ENCODE measurements at places on chromosomes 1 and 21. TPM values are rescaled to one million over a fixed set of nuclear protein-coding genes. Genes with fewer than 3 reads are reported as not detected.
A peak's percentile ranks its signal among the peaks of the same experiment; 100 is the strongest.

DNA sequence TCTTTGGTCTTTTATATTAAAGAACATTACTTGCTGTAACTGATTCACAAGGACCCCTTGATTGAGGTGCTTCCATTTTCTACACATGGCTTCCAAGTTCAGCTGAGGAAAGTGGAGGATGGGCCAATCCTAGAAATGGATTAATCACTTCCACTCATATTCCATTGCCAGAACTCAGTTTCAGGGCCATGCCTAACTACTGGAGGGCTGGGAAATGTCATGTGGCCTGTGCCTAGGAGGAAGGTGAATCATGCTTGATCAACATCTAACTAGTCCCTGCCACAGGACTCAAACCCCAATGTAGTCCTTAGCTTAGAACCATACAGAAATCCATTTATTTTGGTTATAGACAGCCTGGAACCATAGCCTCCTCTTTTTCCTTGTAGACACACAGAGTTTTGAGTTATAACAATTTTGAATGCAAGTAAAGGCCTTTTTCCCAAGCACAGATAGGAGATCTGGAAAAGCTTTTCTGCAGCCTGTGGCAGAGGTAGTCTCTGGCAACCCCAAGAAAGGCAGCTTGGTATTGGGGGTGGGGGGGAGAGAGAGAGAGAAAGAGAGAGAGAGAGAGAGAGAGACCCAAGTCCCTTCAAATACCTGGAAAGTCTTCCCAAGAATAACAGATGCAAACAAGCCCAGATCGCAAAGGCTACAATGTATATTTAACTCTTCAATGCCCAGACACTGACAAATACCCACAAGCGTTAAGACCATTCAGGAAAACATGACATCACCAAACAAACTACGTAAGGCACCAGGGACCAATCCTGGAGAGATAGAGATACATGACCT lies 12.5 kb downstream of the MAST2 start:
- DNase-seq: no peak

DNA sequence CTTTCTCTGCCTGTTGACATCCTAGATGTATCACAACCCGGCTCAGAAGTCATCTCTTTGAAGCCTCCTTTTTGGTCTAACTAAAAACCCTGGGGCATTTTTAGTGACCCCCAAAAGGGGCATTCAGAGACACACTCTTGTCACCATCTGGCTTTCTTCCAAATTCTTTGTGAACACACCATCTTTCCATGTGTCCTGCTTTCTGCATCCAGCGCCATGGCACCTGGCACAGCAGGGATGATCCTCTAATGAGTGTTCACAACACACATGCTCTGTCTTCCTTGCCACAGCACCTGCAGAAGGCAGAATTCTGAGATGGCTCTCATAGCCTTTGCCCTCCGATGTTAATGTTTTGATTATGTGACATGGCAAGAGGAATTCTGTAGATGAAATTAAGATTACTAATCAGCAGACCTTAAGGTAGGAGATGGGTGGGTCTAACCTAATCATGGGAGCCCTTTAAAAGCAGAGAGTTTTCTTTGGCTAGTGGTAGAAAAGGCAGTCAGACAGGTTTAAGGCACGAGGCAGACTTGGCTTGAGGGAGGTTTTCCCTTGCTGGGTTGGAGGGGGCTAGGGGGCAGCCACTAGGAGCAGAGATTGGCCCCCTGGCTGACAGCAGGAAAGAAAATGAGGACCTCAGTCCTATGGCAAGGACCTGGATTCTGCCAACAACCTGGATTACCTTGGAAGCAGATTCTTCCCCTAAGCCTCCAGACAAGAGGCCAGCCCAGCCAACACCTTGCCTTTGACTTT lies 4.9 kb upstream of the TMEM61 start:
- DNase-seq: no peak

GRCh38 chr1:22503721-22504410 lies 52.2 kb downstream of the ZBTB40 start:
- DNase-seq: no peak

DNA sequence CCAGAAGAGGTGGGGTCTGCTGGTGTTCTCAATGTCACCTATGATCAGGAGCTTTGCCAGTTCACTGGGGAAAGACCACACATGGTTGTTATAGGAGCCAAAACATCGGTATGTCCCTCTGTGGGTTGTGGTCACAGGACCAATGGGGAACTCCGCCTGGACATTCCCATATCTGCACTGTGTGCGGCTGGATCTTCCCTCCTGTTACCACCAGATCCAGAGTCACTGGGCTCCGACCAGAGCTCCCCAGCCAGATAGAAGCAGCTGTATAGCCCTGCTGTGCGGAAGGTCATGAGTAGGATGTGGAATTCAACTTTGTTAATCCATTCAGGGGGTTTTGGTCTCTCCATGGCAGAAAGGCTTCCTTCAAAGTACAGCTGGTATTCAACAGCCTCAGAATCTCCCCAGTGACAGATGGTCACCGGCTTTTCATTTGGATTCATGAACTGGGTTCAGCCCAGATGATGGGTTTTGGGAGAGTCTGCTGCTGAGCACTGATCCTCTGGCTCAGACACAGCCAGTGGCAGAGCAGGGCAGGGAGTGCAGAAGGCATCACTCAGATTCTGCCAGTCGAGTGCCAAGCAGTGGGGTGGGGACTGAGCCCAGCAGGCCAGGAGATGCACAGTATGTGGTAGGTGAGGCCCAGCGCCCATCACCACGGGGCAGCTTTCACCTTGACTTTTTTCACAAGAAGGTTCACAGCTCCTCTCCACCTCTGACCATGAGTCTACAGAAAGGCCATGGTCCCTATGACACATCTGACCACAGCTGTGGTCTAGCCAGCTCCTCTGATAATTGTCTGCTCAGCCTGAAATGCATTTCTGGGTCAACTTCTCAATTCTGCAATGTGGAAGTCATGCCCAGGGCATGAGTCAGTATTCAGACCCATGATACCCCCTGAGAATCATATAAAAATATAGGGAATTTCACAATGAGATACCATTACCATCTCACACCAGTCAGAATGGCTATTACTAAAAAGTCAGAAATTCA lies 2.9 kb upstream of the SHCBP1L start:
- peak; percentile 13 for DNase-seq

- DNase-seq: no peak
Measured at GRCh38 chr1:202282025-202282371, 59.7 kb downstream of the UBE2T start.

DNA sequence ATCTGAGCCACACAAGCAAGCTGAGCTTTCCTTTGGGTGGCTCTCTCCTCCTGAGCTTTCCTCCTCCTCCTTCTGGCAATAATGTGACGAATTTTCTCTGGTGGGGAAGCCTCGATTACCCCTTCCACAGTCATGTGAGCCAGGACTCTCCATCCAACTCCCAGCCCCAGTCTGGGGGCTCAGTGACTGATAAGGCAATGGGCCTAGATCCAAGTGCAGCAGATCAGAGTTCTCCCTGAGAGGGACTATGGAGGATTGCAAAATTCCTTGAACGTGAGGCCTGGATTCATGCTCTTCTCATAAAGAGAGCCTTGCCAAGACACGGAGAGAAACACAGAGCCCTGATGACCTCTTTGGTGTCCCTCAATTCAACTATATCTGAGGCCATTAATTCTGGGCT lies 31.3 kb upstream of the TRIM67 start:
- DNase-seq: no peak

DNA sequence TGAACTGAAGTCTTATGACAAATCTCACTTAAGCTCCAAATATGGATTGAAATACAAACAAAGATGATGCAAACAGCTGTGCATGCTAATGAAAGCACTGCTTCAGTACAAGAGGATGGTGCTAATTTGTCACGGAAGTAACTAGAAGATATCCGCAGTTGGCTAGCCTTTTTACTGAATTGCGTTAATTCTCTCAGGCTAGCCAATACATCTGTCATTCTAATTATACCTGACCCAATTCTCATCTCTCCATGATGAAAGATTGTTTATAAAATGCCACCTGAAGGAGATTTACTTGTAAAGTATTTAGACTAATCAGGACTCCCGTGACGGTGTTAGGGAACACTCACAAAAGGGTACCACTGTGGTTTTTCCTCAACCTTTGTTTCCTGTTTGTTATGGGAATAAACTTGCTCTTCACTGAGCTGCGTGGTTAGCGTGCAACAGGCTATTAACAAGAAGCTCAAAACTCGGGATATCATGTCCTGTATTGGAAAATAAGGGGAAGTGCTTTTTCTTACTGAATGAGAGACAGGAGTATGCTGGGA lies 162.5 kb downstream of the APP start:
- DNase-seq: no peak

- no peak for DNase-seq
Measured at GRCh38 chr1:150720703-150721102, at the start of gene HORMAD1. HORMAD1 (minus strand) TSS chr1:150720895; CDS start chr1:150719505, 1,390 bp downstream.

GRCh38 chr1:35935442-35936388 lies 4.8 kb downstream of the AGO3 start:
- DNase-seq: no peak

DNA sequence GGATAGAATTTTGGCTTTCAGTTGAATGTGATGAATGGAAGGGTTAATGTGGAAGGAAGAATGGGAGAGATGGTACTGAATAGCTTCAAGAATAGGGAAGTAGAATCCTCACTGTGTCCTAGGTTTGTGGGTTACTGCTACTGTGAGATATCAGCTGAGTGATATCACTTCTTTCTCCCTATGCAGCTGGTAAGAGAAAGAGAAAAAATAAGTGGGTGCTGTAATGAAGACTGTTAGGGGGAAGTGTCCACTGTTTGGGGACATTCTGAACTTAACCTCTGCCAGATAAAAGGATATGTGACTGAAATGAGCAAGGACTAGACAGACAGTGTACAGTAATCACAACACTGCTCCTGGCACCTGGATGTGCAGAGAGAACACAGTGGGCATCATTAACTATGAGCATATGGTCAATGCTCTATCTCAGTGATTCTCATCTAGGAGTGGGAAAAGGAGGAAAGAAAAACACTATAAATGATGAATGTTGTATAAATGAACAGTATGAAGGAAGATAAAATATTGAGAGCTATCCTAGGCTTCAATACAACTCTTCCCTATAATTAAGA lies 25.6 kb upstream of the MOB3C start:
- no peak for DNase-seq

GRCh38 chr1:35190784-35191183 lies 2.2 kb downstream of the SFPQ start:
- DNase-seq: no peak

- no peak for DNase-seq
Measured at GRCh38 chr1:168636200-168636599, 59.8 kb downstream of the XCL1 start.

DNA sequence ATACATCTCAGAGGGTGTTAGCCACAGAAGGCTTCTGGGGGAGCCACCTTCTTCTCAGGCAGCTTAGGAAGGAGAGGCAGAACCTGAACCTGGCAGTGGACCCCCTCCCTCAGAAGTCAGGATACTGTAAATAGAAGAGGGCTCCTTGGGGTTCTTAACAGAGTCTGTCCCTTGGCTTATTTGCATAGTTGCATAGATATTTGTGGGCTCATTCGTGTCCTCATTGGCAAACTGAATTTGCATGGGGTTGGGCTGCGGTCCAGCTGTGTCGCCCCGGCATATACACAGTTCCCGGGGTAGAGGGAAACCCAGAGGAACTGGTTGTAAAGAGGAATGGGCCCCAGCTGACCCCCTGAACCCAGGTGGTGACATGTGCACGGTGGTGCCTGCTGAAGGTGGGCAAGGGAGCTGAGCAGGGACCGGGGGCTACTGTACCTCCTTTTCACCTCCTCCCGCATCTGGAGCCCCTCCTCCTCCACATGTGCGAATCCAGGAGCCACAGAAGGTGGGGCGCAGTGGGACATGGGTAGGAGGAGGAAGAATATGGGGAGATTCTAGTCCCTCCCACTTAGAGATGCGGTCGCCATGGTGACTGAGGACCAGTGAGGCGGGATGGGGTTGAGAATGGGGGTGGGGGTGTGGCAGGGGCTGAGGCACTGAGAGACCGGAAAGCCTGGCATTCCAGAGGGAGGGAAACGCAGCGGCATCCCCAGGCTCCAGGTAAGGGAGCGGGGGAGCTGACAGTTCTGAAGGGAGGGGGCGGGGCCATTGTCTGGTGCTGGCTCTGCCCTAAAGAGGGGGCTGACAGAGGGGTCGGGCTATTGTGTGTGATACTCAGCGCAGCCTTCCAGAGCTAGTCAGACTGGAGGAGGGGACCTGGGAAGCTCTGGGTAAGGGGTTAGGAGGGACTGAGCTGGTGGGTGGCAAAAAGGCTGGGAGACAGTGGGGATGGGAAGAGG lies 3.7 kb upstream of the SEMA4A start:
- no peak for DNase-seq

GRCh38 chr1:170682169-170682568 lies 18.2 kb downstream of the PRRX1 start:
- DNase-seq: no peak

- DNase-seq: no peak
Measured at GRCh38 chr1:181559142-181559541, 75.8 kb downstream of the CACNA1E start.

DNA sequence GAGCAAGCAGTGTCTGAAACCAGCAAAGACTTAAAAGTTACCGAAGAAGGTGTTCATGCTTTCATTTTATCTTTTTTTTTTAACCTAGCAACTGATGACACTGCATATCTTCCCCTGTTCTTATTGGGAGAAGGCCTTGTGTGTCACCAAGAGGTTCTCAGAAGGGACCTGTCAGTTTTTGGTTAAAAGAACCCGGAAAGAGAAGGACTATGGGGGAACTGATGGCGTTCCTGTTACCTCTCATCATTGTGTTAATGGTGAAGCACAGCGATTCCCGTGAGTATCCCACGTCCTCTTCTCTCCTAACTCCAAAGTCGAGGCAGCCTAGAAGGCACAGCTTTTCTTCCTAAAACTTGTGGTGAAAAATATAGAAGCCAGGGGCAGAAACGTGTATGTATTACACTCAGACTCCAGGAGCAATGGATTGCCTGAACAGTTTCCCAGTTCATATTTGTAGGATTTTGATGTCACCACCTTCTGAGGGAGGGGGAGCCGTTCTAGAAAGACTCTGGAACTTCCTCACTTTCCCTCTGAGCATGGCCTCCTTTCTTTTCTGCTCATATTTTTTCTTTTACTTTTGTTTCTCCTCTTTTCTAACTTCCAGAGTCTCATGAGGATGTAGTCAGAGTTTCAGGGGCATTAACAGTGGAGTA lies at the start of gene MR1:
Gene MR1 (plus strand): TSS at position 185 of the 653 bp plus-strand sequence. CDS start 25 bp downstream, at position 210.
- peak; percentile 71 for DNase-seq

Gene GCSAML
- not detected for polyA plus RNA-seq

Gene YRDC
- polyA plus RNA-seq: 12.3 TPM
